Esophagus squamous epithelium (tissue), 5 donors: ENCODE measurements at places on chromosomes 2 and 18.

DNA sequence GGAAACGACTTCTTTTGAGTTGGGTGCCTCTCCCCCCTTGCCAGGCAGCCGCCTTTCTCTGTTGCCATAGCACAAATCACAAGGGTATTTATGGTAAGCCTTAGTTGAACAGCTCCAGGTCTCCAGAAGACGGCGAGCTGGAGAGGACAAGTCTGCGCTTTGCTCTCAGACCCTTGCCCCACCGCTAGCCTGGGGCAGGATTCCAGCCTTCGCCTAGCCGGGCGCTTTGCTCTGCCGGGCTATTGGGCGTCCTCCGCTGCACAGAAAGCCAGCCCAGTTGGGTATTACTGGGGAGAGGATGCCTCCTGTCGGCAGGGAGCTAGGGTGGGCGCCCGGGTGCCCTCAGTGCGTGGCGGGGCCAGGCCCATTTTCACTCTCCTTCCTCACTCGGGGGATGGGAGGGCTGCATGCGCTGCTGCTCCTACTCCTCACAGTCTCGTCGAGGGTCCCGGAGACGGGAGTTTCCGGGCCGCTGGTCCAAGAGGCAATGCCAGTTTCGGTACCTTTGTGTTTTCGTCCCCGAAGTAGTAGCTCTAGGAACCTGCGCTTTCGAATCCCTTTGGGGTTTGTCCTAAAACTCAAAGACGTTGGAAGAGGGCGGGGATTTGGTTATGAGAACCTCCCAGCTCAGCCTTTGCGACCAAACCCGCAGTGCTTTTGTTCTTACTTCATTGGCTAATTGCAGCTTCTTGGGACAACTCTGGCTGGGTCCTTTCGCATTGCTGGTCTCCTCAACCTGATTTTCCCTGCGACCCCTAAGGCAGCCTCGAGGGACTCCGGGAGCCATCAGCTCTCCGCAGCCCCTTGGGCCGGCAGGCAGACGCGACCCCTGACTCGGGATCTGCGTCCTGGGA is 3.6 kb upstream of the DLX2 start:
- no peak for DNase-seq

GRCh38 chr2:38212312-38212711 is 136.4 kb upstream of the CYP1B1 start:
- DNase-seq, result no peak

DNA sequence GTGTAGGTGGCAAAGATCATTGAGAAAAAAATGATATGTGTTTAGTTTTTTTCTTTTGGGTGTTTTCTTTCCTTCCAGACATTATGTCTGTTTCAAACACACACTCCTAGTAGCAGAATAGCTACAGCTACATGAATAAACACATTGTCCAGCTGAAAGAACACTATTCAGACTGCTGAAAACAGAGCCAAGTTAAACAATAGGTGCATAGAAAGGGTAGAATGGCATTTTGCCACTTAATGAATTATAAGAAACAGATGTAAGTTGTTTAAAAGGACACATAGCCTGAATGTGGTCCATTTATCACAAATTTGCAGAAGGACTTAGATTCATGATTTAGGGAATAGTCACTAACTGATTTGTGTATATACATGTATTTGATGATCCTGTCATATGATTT is 20.1 kb downstream of the CTLA4 start:
- DNase-seq, result no peak

GRCh38 chr2:230319211-230319862 is 7.7 kb upstream of the SP140L start:
- DNase-seq, result peak; percentile 9

- no peak for DNase-seq
Measured at GRCh38 chr2:203858176-203858575, 9.4 kb upstream of the CTLA4 start.

DNA sequence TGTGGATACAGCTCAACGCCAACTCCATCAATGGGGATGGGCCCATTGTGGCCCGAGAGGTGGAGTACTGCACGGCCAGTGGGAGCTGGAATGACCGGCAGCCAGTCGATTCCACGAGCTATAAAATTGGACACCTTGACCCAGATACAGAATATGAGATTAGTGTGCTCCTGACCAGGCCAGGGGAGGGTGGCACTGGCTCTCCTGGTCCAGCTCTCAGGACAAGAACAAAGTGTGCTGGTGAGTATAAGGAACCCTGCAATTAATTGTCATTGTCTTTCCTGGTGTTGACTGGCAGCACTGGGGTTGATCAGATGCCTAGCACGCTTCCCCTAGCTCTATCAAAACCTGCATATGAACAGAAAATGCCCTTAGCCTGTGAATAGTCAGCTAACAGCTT is 388.1 kb downstream of the PTPRM start:
- DNase-seq, result no peak

DNA sequence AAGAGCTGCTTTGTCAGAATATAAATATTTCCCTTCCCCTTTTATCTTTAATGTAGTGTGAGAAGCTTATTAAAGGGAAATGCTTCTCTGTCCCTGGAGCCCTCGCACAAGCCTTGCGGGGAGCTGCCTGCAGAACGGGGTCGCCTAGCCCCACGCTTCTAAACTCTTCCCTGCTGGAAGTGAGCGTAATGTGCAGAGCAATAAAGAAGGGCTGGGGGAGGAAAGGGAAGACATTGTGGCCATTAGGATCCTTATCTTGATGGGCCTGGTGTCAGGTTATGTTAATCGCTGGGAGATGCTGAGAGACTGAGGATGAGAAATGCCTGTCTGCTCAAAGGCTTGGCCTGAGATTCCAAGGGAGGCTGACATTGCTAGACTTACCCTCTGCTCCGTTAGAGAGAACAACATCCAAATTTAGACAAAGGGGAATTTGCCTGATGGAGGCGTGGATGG is 18.9 kb upstream of the FZD7 start:
- no peak for DNase-seq

- DNase-seq, result no peak
Measured at GRCh38 chr2:121177896-121178295, 107.1 kb downstream of the TFCP2L1 start.

DNA sequence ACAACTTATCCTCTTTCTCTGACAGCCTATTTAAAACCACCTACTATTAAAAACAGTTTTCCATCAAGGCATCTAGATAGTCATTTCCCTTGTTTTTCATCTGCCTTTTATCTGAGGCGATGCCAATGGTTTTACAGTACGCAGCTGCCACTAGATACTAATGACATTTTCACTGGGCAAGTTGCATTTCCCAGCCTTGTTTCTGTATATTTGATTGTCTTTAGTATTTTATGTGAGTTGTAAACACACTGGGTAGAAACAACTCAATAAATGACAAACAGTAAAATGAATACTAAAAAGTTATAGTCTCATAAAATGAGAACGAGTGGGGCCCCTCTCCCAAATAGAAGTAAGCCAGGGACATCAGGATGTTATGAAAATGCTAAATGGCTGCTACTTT is 8.9 kb upstream of the DARS1 start:
- no peak for DNase-seq

GRCh38 chr2:160932960-160933359 is 227.3 kb upstream of the TANK start:
- no peak for DNase-seq

DNA sequence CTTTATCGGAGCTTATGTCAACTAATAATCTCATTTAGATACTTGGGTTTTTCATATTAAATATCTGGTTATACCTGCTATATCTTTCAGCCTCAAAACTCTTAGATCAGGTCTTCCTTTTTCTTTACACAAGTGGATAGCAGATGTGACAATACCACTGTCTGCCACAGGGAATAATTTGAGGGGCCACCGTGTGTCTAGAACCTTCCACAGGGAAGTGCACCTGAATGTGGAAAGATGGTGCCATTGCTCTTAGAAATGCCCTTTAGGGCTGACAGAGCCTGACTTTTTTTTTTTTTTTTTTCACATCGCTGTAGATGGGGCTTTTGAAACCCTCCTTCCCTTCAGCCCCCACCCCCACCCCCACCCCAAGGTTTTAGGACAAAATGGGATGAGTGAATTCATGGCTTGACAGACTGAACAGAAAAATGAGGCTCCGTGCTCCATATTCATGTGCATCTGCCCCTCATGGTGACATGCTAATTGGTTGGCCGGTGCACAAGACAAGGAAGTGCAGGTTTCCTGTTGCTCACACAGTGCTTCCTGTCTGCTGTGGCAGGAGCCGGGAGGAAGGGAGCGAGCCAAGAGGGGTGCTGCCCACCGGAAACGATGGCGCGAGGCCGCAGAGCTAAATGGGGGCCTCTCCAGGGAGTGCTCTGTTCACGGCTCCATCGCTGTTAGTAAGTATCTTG is 246.0 kb downstream of the LDLRAD4 start:
- peak; percentile 20 for DNase-seq
